ENCODE measurements at places on chromosomes 1 and 21.

GRCh38 chr1:178470411-178470960 is 26.3 kb downstream of the CLEC20A start:
- no peak for DNase-seq

GRCh38 chr1:73998348-73998959 is 199.5 kb downstream of the LRRIQ3 start:
- DNase-seq: peak; percentile 32

- DNase-seq: no peak
These were observed 10.7 kb upstream of the MATN1 start for GRCh38 chr1:30734106-30734505.

DNA sequence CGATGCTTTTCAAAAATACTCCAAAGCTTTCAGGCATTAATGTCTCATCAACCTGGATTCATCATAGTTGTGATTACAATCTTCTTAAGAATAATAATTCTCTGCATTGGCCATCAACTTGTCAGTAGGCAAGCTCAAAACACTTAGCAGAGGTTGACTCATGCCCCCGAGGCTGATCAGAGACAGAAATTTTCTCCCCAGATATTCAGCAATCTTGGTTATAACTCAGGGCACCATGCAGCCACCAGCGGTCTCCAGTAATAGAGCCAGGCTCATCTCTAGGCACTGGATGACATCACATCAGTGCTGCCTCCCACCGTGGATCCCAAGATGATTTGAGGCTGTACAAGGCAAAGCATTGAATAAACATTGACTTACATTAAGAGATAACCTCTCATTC is 14.3 kb upstream of the IFFO2 start:
- no peak for DNase-seq

- peak; percentile 52 for DNase-seq
These were observed 41.7 kb downstream of the TMEM53 start for GRCh38 chr1:44632598-44632997.

- DNase-seq: no peak
These were observed 6.5 kb upstream of the OLIG1 start for GRCh38 chr21:33063375-33063883.

- peak; percentile 4 for DNase-seq
These were observed 17.9 kb upstream of the SMG7 start for GRCh38 chr1:183454377-183454776.

- DNase-seq: peak; percentile 12
These were observed 102.4 kb downstream of the FMN2 start for GRCh38 chr1:240194120-240194519.

DNA sequence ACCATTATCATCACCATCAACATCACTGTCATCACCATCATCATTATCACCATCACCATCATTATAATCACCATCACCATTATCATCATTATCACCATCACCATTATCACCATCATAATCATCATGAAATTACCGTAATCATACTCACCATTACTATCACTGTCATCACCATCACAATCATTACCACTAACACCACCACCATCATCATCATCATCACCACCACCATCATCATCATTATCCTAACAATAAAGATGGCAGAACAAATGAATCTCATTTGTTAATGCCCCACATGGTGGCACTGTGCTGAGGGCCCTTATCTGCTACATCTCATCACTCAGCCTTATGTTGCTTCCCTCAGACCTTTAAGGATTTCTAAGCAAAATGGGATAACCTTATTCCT is 9.4 kb upstream of the PLA2G2E start:
- no peak for DNase-seq

DNA sequence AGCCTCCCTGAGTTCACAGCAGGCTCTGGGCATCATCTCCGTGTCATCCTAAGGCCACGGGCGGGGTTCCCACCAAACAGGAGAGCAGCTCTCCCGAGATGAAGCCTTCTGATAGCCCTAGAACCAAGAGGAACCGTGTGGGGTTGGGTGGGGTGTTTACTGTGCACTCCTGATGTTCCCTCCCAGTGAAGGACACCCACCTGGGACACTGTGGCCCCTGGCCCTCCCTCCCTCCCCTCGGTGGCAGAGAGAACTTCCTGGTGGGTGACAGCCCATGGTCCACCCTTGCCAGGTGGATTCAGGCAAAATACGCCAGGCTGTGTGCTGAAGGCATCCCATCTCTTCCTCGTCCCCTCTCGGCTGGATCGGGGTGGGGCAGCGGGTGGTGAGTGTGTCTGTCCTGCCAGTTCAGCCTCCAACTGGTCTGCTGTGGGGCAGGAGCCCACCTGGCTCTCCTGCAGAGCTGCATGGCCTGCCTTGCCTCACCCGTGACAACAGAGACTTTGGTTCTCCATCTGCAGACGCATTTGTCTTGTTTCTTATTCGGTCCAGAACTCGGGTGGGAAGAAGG is 15.6 kb upstream of the C1orf174 start:
- DNase-seq: no peak

GRCh38 chr1:77824694-77825093 is 45.2 kb downstream of the MIGA1 start:
- DNase-seq: no peak

DNA sequence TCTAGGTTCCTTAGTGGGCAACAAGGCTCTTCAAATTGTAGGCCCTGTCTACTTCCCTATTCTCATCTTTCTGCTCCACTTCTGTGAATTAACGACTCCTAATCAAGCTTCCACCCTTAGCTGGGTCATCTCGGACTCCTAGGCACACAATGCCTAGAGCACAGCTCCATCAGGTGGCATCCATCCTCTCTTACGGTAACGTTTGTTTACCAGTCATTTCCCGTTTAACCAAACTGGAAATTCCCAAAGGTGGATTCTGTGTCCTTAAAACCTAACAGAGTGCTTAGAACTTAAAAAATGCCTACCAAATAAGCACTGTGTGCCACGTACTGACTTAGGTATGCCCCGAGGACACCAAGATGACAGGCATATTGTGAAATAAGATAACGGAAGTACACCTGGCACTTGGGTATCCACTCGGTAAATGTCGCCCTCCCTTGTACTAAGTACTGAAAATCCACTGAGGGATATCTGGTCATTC is 1.5 kb downstream of the PARP1 start:
- peak; percentile 27 for DNase-seq

DNA sequence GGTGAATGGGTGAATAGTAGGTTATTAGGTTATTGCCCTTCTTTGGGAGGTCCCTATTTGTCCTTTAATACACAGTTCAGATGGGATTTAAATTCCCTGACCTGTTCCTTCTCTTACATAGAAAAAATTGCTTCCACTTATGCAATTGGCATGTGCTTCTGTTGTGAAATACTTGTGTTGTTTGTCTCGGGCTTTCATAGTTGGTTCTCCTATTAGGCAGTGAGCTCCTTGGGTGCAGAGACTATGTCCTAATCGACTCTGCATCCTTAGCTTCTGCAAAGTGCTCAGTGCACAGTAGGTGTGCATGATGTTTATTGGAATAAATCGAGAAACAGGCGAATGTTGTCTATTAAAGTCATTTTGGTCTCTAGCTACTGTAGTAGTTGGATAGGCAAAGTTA is 1.3 kb upstream of the PDE4B start:
- DNase-seq: peak; percentile 42

GRCh38 chr1:54800899-54801759 is at the start of gene TTC22:
TTC22 (minus strand) TSS chr1:54801323; CDS start chr1:54801163, 160 bp downstream.
- DNase-seq: no peak

GRCh38 chr1:25680701-25681100 is 64.1 kb downstream of the MAN1C1 start:
- no peak for DNase-seq

- no peak for DNase-seq
These were observed 24.6 kb downstream of the MIA3 start for GRCh38 chr1:222642468-222642867.

DNA sequence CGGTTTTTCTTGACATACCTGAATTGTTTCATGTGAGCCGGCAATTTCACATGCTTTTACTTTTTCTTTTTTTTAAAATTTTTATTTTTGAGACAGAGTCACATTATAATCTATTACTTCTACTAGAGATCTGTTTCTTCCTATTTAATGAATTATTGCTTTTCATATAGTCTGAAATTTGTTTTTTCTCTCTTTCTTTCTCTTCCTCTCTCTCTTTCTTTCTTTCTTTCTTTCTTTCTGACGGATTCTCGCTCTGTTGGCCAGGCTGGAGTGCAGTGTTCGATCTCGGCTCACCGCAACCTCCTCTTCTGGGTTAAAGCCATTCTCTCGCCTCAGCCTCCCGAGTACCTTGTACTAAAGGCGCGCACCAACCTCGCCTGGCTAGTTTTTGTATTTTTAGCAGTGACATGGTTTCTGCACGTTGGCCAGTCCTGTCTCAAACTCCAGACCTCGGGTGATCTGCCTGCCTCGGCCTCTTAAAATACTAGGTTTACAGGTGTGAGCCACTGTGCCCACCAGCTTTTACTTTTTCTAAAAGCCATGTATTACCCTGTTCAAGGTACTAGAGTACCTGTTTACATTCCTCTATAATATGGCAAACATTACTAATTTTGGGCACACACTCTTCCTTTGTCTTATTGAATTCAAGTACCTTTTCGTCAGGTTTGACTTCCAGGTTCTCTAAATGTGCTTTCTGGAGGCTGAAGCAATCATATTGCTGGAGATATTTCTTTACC is 86.5 kb upstream of the RHOU start:
- DNase-seq: no peak

GRCh38 chr1:117616356-117616755 is 10.5 kb downstream of the TENT5C start:
- DNase-seq: no peak

GRCh38 chr1:29793101-29793546 is 556.8 kb downstream of the PTPRU start:
- DNase-seq: peak; percentile 78

GRCh38 chr21:45128613-45129188 is 54.3 kb downstream of the ADARB1 start:
- peak; percentile 76 for DNase-seq

DNA sequence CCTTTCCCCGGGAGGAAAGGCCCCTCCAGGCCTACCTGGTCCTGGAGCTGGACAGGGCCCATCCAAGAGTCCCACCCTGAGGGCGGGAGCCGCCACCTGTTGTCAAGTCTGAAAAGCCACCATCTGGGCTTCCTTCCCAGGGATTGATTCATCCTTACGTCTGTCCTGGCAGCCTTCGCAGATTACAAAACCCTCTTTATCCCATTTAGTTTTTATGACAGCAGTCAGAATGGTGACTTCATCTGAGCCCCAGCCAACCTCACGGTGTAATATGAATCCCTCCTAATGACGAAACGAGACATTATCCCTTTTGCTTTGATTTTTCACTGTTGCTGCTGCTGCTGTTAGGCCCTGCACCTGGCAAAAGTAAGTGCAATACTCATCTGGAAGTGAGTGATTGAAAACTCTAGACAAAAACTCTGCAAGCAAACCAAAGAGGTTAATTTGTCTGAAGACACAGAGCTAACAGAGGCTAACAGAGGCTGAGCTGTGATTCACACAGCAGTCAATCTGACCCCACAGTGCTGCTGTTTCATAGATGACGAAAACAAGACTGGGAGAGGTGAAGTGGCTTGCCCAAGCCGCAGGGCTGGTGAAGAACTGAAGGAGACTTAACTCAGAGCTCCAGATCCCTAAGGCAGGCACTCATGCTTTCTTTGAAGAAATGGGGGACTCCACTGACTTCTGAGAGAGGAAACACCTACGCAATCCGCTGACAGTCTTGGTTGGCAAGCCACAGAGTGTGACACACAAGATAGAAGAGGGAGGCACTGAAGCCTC is 30.0 kb upstream of the S100A7 start:
- peak; percentile 94 for DNase-seq

DNA sequence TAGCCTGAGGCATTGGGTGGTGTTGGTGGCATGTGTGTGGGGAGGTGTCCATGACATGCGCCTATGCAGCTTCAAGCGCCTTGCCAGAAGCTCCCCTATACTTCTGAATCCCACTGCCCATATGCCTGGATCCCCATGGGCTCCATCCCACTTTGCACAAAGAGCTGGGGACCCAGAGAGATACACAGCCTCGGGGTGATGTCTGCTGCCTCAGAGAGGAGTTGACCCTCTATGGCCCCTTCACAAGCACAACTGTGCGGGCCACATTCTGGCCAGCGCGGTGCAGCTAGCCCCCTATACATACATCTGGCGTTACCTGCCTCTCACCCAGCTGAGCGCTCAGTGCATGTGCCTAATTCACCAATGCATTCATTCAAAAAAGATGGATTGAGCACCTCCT is 9.6 kb upstream of the PTPRF start:
- no peak for DNase-seq

DNA sequence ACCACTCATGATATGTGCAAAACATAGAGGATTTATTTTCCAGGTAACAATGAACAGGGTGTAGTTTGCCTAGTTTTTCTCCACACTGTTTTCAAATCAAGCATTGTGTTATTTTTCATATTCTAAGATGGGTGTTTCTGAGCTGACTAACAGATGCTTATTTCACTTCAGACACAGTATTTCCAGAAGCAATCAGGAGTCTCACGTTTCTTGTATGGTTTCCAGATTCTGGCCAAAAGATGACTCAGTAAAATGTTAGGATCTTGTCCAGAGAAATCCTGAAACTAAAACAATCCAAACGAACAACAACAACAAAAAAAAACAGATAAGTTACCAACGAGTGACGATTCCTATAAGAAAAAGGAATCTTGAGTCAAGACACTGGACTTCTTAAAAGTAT is 5.3 kb downstream of the UTS2 start:
- peak; percentile 66 for DNase-seq

DNA sequence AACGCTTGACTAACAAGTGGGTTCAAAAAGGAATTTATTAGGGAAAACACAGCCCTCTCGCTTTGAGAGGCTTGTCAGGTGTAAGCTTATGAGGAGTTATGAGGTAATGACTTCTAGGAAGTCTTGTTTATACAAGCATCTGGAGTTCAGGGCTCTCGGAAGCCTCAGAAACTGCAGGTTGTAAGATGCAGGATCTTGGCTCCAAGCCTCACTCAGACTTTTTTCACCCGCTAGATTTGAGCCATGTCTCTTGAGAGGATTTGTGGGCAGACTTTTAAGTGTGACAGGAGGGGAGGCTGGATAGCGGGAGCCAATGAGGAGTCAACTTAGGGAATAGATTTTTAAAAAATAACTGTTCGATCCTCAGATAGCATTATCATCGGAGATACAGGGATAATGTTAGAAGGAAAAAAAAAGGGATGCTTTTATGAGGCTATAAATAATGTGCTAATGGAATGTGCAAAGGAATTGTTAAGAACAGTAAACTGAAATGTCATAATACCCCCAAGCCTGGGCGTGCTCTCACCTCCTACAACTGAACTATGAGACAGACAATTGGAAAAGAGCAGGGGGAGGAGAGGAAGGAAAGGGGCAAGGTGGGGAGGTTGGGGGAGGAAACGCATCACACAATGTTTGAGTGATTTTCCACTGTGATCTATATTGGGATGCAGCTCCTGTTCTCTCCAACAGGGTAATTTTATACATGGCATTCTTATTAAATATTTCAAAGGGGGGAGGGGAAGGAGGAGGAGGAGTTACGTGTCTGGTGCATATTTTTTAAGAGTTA is 107.4 kb upstream of the ESRRG start:
- no peak for DNase-seq

DNA sequence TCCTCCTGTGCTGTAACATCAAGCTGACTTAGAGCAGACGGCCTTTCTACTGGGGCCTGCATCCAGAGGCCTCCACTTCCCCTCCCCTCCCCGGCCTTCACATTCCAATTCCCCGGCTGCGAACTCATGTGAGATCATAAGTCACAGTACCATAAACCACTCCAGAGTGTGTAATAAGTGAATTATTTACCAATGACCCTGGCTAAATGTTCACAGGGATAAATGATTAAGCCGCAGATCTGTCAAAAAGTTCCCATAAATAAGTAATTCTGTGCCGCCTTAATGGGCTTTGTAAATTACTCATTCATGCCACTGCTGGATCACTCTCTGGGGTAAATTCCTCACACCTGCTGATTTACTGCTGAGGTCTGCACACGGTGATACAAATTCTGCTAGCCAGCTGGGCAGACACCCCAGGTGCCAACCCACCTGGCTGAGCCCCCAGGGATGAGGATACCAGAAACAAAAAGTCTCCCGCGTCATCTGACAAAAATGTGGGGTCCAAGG is 27.4 kb upstream of the KIRREL1 start:
- peak; percentile 87 for DNase-seq

Data from iris pigment epithelial cell (primary cell).